ENCODE measurements at places on chromosomes 5 and 9. TPM values are rescaled to one million over a fixed set of nuclear protein-coding genes. Genes with fewer than 3 reads are reported as not detected.

ADGRV1 gene
- total RNA-seq: 0.34 TPM

C1QTNF3 gene
- total RNA-seq: 1.3 TPM

RNF208 gene
- 4.1 TPM for total RNA-seq

TCF7 gene
- total RNA-seq: 24.4 TPM

ARHGEF28 gene
- total RNA-seq: not detected

PDZD2 gene
- 0.63 TPM for total RNA-seq

C9orf50 gene
- total RNA-seq: not detected

GIN1 gene
- 8.2 TPM for total RNA-seq

DAB2IP gene
- total RNA-seq: 0.38 TPM

PCDHGB2 gene
- 0.23 TPM for total RNA-seq

DCP2 gene
- 64.0 TPM for total RNA-seq

WNT8A gene
- total RNA-seq: not detected

KIAA1958 gene
- 8.2 TPM for total RNA-seq

TRPM6 gene
- total RNA-seq: not detected

ZNF354C gene
- total RNA-seq: 6.1 TPM

CNTNAP3 gene
- total RNA-seq: not detected

UTP15 gene
- total RNA-seq: 57.4 TPM

COL23A1 gene
- 0.11 TPM for total RNA-seq

CARTPT gene
- not detected for total RNA-seq

FAM151B gene
- total RNA-seq: 0.10 TPM

GALNT12 gene
- 6.6 TPM for total RNA-seq

SPINK6 gene
- total RNA-seq: not detected

ZDHHC11B gene
- 0.17 TPM for total RNA-seq

MARCOL gene
- not detected for total RNA-seq

EFNA5 gene
- not detected for total RNA-seq

CCNB1 gene
- total RNA-seq: 146 TPM

CXXC5 gene
- 2.7 TPM for total RNA-seq

GABRA6 gene
- not detected for total RNA-seq

MSH3 gene
- 21.7 TPM for total RNA-seq

CDC20B gene
- total RNA-seq: 0.21 TPM

PKD2L2 gene
- not detected for total RNA-seq

SPATA31D4 gene
- not detected for total RNA-seq

CATSPER3 gene
- 0.17 TPM for total RNA-seq

NR2F1-AS1 gene
- not detected for total RNA-seq

MYMK gene
- total RNA-seq: not detected

PTPA gene
- total RNA-seq: 111 TPM

C5 gene
- total RNA-seq: 1.3 TPM

FRRS1L gene
- not detected for total RNA-seq

TRPM3 gene
- not detected for total RNA-seq

CCDC187 gene
- total RNA-seq: not detected
